ENCODE measurements at places on chromosomes 5 and 9.

DNA sequence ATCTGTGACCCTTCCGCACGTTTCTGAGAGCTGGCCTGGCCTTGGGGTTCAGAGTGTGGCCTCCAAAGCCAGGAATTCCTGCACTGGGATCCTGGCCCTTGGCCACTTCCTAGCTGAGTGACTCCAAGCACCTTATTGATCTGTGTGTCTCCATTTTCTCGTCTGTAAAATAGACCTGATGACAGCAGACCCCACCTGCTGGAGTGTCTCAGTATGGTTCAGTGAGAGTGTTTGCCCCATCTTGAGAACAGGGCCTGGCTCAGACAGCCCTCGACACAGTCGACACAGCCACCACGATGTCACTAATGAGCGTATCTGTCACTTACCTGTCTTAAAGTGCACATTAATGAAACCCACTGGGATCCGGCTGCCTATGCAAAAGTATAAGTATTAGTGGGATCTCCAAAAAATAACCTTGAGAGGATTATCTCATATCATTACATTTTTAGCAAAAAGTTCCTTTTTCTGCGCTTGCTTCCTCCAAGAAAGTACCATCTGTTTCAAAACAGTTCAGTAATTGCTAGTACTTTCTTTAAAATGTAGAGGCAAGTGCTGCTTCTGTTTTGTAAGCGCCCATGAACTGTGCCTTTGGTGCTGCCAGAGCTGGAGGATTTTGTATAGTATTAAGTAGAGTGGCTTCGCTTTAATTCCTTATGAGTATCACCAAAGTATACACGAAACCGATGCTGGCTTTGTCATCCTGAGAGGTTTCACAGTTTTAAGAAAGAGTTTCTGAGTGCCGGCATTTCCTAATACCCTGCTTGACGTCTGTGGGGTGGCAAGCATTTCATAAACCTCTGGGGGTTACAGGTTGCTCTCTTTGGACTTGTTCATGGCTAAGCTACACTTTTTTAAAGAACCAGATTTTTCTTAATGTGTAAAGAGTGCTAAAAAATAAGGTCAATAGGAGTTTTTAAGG, 31.7 kb downstream of the UBE2QL1 start:
- DNase-seq = no peak

DNA sequence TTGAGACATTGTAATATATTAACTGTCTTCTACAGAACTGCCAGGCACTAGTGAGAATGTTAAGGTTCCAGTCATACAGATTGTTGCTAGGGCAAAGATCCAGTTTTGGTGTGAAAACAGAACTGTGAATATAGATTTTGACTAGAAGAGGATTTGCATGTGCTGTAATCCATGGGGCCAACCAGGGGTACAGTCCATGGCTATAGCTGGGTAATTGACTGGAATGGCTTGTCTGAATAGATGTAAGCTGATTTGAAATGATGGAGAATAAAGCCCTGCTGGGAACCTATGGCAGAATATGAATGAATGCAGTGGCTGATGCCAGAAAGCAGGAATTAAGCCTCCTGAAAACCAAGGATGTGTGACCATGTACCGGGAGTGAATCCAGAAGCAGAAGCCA, 748.5 kb upstream of the CDH10 start:
- no peak for DNase-seq

DNA sequence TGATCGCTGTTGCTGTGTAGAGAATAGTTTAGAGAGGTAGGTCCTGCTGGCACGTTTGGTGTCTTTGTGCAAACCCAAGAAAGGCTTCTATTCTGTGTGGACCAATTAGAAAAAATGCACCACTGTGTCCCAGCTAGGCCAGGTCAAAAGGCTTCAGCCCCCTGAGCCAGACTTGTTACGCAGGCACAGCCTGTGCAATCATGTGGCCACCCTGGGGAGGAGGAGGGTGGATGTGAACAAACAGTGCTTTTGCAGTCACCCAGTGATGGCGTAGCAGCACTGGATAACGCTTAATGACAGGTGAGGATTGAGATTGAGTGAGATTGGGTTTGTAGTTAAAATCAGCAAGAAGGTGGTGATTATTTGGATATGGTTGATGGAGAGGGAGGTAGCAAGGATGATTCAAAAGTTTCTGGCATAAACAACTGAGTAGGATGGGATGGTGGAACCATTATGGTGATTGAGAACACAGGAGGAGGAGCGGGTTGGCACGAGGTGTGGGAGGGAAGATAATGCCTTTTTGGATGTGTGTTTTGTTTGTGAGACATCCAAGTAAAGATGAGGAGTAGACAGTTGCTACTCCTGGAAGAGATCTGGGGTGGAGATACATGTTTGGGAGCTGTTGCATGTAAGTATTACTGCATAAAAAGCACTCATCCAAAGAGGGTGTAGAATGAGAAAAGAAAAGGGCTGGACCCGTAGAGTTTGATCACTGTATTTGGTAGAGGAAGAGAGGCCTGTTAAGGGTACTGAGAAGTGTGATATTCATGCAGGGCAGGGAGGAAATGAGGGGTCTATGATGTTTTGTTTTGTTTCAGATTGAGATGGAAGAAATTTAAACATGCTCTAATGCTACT, 6.7 kb downstream of the GCNT1 start:
- no peak for DNase-seq

DNA sequence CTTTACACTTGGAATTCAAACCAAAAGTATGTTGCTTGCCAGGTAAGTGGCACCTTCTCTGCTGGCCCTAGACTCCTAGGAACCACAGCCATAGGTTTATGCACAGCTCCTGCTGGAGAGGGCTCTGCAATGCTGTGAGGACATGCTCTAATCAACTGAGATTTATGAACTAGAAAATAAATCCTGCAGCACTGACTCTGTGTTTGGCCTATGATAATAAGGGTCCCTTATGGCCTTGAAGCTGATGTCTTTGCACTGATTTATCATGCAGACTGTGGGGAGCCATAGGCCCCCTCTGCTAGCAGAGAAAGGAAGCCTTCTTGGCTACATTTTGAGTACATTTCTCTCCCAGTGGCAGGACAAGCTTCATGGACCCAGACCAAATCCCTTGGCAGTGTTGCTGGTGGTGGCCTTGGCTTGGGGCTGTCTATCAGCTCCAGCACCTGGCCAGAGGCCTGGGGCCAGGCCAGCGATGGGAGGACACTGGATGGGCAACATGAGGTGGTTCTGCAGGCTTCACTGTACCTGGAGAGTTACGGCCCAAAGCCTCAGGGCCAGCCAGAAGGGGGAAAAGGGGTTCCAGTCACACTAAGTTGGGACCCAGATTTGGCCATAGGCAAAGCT, 178.0 kb downstream of the SEMA6A start:
- DNase-seq = no peak

GRCh38 chr5:172156541-172156994, 31.5 kb downstream of the STK10 start:
- DNase-seq = no peak

- no peak for DNase-seq
Measured at GRCh38 chr9:114958021-114958843, 27.8 kb upstream of the TNFSF8 start.

DNA sequence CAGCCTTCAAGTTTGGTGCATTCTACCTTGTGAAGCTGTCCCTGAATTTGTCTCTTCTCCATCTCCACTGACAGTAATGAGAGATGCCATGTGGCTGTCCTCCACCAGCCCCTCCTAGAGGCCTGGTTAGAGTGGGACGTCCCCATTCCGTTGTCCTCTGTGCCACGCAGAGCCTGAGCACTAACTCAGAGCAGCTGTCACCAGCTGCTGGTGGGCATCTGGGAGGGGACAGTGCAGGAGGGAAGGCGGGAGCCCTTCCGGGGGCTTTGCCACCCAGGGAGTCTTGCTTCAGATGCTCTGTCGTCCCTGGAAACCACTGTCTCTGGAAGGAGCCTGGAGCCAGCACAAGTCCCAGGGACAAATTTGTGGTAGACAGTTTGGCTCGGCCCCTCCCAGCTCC, 78.6 kb downstream of the PDZD2 start:
- no peak for DNase-seq

DNA sequence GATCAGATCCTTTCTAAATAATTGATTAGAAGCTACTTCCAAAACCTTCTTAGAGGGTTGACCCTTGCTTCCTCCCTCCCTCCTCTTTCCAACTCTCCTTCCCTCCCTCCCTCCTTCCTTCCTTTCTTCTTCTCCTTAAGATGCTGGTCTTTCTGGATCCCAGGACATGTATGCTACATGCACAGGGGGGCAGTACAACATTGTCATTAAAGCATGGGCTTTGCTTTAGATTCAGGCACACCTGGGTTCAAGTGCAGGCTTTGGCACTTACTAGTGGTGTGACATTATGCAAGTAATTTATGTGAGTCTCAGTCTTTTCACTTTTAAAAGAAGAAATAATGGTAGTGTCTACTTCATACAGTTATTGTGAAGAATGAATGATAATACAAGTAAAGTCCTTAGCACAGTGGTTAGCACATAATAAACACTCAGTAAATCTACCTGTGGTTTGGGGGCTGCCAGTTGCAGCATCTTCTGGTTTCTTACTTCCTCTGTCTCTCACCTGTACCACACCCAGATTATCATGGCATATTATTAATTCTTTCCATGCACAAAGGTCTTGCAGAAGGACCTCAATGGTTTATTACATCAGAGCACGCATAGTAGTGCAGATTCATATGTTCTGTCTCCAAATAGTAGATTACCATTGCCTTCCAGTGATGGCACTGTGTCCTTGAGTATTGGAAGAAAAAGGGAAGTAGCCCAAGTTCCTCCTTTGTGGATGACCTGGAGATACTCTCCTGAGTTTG, 154.1 kb downstream of the ARHGAP26 start:
- DNase-seq = peak; percentile 17

DNA sequence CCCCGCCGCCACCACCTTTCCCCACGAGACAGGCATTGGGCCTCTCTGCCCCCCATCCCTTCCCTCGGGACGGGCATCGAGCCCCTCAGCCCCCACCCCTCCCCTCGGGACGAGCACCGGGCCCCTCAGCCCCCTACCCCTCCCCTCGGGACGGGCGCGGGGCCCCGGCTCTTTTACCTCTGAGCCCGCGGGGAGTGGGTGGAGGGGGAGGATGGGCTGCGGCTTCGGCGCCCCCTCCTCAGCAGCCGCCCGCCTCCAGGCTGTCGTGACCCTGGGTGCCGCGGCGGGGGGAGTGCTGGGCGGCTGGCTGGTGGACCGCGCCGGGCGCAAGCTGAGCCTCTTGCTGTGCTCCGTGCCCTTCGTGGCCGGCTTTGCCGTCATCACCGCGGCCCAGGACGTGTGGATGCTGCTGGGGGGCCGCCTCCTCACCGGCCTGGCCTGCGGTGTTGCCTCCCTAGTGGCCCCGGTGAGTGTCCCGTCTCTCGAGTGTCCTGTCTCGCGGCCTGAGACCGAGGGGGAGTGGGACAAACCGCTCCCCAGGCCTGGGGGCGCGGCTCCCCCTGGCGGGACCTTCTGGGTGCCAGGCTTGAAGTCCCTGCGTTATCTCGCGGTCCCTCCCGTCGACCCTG, 791 bp downstream of the SLC2A8 start:
- DNase-seq = no peak

DNA sequence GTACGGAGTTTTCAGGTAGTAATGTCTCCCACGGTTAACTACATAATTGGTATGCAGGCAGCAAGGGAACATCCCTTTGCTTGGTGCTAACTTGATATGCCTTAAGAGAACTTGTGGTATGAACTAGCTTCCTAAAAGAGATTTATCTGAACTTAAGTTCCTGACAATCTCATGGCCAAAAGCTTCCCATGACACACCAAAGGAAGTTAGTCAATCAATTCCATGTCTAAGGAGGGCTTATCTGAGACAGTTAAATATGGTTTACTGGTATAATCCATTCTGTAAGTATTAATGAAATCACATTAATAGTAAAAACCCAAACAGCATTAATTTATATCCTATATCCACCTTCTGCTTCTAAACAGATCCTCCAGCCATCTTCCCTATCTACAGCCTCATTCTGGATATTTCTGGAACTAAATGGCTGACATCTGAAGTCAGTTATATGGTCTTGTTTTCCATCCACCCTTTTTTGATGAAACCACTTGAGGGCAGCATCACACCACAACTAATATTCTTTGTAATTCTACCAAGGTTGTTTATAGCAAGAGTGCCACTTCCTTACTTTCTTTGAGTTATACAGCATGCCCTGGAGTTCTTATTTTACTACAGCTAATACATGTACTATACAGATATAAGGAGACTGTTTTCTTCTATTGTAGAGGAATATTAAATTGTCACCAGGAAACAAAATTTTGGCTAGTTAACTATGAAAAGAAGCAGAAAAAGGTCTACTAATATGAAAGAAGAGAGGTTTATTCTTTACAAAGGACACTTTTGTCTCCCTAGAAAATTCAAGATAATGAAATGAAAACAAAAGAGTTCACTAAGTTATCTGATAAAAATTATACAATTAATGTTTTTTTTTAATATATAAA, 34.7 kb downstream of the SHOC1 start:
- peak; percentile 39 for DNase-seq

Data from NCI-H524 treated with DMSO at 0.1 percent for 48 hours (cell line).